ENCODE measurements at places on chromosomes 7 and 10.

DNA sequence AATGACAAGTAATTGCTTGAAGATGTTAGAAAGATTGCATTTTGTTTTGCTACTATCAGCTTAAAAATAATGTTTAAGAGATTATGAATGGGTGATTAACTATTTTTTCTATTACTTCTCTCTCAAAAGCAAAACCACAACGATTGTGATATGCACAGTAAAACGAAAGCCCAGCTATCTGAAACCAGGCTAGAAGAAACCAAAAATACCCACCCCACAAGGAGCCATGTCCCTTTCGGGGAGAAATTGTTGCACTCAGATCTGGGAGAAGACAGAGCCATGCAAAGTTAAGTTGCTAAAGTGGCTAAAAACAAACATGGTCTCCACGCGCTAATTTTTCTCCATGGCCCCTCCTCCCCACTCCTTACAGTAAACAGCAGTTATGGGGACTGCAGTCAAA is 173.6 kb downstream of the RPS24 start:
- no peak for DNase-seq

GRCh38 chr7:92836489-92836999 is at the start of gene CDK6:
Gene CDK6 (minus strand): TSS chr7:92836573. CDS start chr7:92833323, 3,250 bp downstream.
- no peak for DNase-seq

- DNase-seq = no peak
Observed at GRCh38 chr10:112738606-112739591, 211.1 kb upstream of the TCF7L2 start.

- peak; percentile 29 for DNase-seq
Observed at GRCh38 chr10:26725837-26726727, 28.6 kb downstream of the PDSS1 start.

- no peak for DNase-seq
Observed at GRCh38 chr7:24824896-24825295, 67.6 kb upstream of the GSDME start.

- DNase-seq = no peak
Observed at GRCh38 chr10:78627254-78627795, 441.4 kb upstream of the ZMIZ1 start.

DNA sequence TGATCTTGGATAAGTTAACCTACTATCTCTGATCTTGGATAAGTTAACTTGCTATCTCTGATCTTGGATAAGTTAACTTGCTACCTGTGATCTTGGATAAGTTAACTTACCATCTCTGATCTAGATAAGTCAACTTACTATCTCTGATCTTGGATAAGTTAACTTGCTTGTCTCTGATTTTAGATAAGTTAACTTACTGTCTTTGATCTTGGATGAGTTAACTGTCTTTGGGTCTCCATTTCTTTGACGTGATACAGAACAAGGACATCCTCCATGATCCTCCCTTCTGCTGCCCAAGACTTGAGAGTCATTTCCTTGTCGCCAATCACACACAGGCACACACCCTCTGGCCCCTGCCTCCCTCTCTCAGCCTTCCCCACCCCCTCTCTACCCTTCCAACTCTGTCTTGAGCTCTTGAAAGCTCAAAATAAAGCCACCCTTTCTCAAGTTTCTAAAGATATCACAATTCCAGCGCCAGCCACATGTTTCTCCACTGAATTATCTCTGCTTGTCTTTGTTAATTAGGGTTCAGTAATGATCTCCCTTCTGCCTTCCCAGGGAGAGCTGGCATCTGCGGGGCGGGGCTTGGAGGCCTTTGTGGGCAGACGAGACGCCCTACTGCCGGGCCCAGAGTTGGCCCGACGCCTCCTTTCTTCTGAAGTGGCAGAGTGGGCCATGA is 85.1 kb upstream of the GTF2I start:
- DNase-seq = no peak

DNA sequence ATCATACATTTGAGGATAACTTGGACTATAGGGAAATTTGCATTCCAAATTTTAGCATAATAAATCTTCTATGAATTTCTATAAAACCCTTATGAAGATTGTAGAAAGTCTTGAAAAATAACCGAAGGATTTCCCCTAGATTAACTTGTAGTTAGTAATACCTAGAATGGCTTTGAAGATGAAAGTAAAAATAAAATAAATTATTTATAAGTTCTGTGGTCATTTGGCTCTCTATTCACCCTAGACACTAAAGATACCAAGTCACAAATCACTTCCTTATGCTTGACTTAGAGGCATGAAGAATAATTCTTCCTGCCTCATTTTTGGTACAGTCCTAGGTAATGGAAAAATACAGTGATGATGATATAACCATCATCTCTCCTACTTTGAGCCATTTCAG is 79.3 kb downstream of the CSTF2T start:
- DNase-seq = no peak

GRCh38 chr10:103800089-103800488 is 55.3 kb downstream of the SH3PXD2A start:
- DNase-seq = no peak

DNA sequence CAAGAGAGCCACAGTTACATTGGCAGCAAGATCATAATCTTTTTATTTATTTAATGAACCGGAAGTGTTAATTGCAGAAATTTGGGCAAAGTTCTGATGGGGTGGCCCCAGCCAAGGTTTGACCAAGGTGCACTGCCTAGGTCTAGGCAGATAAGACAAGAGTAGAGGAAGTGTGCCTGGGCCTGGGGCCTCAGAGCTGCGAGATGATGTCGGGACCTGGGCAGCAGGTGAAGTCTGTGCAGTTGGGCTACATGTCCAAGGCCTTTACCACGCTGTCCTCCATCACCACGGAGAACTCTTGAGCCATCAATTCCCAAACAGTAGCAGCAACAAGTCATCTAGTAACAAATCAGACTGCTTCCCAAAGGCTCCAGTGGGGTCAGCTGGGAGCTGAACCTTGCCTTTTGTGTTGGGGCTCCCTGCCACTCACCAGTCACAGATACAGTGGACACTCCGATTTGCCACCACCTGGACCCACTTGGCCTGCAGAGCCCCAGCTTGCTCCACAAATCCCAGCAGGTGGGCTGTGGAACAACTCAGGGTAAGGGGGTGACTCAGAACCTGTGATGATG is 52.5 kb upstream of the COMTD1 start:
- no peak for DNase-seq

- DNase-seq = no peak
Observed at GRCh38 chr7:96284835-96285234, 37.1 kb downstream of the SLC25A13 start.

DNA sequence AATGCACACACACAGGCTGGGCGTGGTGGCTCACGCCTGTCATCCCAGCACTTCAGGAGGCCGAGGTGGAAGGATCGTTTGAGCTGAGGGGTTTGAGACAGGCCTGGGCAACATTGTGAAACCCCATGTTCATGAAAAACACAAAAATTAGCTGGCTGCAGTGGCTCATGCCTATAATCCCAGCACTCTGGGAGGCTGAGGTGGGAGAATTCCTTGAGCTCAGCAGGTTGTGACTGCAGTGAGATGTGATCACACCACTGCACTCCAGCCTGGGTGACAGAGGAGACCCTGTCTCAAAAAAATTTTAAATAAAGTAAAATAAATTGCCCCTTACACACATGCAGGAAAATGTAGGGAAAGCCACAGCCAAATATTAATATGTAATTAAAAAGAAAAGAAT is 44.1 kb downstream of the RNF32 start:
- DNase-seq = no peak

DNA sequence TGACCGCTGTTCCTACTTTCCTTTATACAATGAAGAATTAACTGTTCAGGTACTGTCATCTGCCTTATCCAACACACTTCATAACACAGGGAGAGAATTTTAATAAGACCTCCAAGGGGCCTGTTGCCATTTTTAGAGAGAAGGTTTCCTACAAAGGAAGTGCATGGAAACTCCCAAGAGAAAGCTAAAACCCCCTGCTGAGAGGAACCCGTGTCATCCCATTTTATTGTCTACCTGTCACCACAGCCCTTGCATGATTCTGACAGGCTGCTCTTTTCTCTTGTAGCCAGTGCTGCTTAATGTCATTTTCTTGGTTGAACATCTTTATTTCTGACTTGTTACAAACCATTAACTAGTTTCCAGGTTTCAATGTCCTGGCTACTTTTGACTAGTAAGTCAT is 98.4 kb downstream of the SNX10 start:
- DNase-seq = no peak

DNA sequence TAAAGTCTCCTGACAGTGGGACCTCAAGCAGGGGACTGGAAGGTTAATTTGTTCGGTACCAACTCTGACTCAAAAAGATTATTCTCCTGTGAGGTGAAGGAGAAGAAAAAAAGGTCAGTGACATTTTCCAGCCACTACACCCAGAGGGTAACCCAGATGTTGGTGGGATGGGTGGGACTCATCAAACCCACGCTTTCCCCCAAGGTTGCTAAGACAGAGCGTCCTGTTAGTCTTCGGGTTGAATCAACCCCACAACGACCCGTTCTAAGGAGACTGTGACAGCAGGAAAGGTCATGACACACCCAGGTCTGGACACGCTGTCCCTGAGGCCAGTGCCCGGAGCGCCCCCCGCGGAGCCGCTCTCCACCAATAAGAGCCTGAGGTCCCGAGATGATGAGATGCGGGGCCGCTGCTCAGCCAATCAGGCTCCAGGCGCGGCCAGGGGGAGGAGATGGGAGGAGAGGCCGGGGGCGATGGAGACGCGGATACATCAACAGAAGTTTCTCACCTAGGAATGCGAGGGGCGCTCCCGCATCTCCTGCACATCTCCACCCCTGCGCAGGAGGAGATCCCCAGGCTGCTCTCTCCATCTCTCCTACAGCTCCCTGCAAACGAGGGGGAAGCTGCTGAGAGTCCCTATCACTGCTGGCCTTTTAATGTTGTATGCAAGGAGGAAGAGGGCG is at the start of gene WNT16:
WNT16 (plus strand) TSS at position 493 of the 683 bp plus-strand sequence. CDS start 293 bp downstream, outside the sequence.
- no peak for DNase-seq

DNA sequence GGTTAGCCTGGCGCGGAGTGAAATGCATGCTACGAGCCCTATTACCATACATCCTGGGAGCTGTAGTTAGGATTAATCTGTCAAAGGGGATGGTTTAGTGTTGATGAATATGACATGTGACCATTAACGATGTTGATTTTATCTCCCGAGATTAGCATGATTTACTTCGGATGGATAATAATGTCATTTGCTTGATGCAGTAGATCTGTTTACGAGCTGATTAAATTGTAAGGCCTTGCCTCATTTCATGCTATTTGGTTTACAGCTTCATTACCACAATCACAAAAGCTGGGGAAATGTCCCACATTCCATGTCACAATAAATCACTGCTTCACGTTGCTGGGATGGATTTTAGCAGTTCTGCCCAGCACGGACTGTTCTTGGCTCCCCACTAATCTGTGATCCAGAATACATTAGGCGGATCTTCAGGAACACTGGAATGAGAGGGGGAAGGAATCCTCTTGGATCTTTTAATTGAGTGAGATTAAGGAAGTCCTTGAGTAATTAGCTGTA is 22.3 kb downstream of the ZNF503 start:
- peak; percentile 50 for DNase-seq

DNA sequence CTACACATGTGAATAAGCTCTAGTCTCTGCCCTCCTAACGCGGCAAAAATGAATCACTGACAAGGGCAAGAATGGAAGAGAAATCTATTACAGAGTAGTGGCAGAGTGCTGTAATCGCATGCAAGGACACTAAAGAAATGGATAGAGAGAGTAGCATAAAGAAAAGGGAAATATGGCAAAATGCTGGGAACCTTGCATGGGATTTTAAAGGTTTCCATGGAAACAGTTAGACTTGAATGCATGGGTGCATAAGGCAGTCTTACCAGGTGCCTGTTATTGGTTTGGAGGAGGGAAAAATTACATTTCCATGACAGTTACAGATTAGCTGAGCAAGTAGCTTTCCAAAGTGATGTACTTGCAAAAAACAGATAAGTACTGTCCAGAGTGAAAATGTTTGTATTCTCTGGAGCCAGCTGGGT is 233.4 kb downstream of the PTN start:
- DNase-seq = no peak

GRCh38 chr10:35889971-35890675 is 248.0 kb upstream of the FZD8 start:
- no peak for DNase-seq

GRCh38 chr7:140512317-140513000 is 33.2 kb upstream of the MKRN1 start:
- DNase-seq = no peak

- DNase-seq = no peak
Observed at GRCh38 chr7:116200963-116201362, 9.4 kb upstream of the TES start.

- no peak for DNase-seq
Observed at GRCh38 chr7:106681815-106682495, 21.0 kb upstream of the CCDC71L start.

DNA sequence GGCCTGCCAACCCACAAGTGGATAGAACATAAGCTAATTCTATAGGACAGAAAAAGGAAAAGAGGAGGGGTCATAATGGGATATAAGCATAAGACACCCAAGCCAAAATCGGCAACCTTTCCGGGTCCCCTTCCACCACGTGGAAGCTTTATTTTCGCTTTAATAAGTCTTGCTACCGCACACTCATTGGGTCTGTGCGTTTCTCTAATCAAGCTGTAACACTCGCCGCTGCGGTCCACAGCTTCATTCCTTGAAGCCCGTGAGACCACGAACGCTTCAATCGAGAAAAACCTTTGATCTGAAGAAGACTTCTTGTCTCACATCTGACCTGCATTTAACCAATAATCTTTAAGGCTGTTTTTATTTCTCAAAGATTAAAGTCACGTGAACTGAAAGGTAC is 35.8 kb upstream of the HECW1 start:
- DNase-seq = no peak

DNA sequence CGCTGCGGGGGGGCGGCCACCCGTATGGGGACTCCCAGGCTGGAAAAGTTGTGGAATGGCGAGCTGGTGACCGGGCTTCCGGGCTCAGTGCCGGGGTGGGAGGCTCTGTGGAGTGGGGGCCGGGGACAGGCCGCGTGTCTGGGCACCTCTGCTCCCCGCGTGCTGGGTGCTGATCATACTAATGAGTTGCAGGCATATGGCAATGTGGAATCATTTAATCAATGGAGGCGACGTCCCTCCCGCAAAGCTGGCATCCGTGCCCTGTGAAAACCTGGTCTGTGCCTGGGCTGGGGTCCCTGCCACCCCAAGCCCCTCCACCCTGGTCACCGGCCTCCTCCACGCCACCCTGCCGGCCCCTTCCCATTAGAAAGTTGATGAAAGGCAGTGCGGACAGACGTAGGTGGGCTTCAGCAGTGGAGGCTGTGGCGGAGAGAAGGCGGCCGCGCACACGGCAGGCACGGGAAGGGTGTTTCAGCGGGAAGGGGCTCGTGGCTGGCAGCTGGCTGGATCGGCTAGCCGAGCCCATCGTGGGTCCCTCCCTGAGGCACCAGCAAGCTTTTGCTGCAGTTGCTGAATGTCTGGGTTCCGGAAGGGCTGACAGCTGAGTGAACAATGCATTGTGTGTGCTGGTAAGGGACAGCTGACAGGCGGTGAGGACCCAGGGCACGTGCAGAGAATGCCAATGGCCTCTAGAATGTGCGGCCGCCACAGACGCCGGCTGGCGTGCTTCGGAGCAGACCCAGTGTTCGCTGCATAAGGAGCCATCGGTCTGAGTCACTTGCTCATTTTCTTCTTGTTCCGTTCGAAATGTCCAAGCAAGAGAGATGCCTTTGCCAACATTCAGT is 1.5 kb downstream of the ADGRA1 start:
- DNase-seq = no peak

DNA sequence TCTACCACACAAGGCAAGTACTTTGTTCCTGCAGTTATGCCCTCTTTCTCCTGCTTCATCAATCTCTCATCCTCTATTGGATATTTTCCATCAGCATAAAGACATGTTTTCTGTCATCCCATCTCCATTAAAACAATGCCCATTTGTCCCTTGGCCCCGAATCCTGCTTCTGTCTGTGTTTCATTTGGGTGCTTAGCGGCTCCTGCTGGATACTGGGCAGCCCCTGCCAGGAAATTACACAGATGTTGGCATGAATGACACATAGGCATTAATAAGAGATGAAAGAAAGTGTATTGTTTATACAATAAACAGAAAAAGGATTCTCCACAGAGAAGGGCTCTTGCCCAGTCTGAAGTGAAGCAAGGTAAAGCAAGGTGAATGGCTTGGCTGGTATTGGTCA is 765.3 kb downstream of the REEP3 start:
- DNase-seq = no peak

Measured in AG09309 (cell line).